ENCODE measurements at places on chromosomes 4 and X.
A peak's percentile ranks its signal among the peaks of the same experiment; 100 is the strongest.

DNA sequence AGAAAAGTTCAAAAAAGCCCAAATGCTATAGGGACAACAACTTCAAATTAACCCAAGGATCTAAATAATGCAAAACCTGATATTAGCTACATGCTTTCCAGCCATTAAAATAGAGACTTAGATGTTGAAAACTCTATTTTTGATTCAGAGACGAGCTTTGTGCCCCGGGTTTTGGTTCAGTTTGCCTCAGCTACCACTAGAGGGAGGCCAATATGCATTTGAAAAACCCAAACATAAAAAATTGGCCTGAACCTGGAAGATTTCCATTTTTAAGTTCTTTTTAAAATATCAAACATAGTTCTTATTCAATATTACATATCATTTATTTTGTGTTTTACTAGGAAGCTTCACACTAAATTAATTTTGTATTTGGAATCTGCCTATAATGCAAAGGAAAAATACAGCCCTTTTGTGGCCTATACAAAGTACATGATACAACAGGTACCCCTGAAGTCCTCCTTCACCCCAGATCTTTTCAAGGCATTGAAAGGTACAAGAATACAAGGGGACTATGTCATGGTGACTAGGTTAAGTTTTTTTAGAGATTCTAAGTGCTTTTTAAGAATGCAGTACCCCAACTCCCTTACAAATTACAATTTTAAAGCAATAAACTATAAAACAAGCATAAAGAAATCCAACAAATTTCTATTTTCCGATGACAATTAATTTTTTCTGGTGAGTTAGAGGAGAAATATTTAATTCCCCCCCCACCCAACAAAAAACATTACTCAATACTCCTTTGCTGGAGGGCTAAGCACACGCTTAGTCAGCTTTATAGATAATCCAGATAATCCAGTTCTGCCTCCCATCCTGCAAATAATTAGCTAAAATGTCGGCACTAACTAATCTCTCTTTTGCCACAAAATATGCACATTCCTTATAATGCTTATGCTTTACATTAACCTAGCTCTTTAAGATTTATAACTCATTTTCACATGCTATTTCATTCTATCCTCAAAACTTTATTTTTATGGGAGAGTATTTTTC, 97.7 kb upstream of the PTPN13 start:
- DNase-seq: peak; percentile 61

DNA sequence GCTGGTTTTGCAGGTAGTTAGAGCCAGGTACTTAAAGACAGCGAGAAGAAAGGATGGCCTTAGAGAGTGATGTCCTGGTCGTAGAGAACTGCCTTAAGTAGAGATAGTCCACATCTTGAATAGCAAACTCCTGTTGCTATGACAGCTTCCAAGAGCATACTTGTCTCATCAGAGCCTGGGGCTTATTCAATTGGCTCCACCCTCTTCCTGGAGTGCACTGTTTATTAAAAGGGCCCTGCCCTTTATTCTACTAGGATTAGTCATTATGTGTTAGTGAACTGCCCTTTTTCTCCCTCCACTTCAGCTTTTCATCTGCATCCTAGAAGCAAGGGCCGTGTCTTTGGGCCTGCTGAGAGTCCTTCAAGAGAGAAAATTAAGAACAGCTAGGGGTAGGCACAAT, 94.5 kb upstream of the EOLA2 start:
- DNase-seq: peak; percentile 1

- no peak for DNase-seq
These were observed 103.6 kb upstream of the ADGRG2 start for GRCh38 chrX:19225909-19226308.

- DNase-seq: peak; percentile 23
These were observed 723 bp downstream of the NKX6-1 start for GRCh38 chr4:84498203-84498934.

DNA sequence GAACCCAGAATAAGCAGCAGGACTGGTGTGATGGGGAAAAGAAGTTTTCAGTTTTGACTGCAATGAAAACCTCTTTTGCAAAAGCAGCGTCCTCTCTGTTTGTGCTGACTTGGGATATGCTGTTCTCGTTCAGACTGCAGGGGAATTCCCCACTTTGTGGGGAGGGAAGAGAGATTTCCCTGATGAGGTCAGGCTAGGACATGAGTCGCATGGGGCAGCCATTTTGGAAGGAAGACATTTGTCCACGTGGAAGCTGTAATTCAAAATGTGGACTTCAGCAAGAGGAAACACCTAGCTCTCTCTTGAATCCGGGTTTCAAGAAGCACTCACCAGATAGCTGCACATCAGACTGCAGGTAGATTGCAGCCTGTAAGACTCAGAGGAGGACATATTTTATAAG, 39.3 kb downstream of the ING2 start:
- DNase-seq: no peak

DNA sequence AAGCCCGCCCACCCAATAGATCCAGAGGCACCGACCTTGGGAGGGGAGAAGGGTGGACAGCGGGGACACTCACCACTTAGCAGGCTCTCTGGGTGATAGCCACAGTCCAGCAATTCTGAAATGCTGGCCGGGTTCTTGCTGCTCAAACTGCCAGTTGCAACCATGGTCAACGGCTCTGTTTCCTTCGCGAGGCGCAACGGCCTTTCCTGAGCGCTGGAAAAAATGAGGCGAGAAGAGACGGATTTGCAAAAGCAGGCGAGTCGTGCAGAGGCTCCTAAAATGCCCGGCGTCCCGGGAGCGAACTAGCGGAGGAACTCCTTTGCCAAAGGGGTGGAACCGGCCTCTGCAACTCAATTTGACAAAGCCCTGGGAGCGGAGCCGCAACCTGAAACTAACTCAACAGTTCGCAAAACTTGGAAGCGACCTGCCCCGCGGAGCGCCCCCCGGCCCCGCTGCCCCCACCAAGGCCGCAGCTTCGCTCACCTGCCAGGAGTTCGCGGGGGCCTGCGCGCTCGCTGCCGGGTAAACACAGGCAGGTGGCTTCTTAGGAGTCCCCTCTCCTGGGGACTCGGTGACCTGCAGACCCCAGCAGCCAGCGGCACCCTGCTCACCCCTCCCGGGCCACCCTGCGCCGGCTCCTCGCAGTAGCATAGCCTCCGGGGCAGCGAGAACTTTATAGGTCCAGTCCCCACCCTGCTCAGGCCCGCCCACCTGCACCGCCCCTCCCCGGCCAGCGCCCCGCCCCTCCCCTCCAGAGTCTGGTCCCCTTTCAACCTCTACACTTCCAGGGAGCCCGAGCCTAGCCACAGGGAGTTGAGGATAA, at the start of gene DDIT4L:
TSS of gene DDIT4L (minus strand) at position 649 of the 823 bp plus-strand sequence. CDS start at position 164, 485 bp downstream.
- DNase-seq: peak; percentile 50

DNA sequence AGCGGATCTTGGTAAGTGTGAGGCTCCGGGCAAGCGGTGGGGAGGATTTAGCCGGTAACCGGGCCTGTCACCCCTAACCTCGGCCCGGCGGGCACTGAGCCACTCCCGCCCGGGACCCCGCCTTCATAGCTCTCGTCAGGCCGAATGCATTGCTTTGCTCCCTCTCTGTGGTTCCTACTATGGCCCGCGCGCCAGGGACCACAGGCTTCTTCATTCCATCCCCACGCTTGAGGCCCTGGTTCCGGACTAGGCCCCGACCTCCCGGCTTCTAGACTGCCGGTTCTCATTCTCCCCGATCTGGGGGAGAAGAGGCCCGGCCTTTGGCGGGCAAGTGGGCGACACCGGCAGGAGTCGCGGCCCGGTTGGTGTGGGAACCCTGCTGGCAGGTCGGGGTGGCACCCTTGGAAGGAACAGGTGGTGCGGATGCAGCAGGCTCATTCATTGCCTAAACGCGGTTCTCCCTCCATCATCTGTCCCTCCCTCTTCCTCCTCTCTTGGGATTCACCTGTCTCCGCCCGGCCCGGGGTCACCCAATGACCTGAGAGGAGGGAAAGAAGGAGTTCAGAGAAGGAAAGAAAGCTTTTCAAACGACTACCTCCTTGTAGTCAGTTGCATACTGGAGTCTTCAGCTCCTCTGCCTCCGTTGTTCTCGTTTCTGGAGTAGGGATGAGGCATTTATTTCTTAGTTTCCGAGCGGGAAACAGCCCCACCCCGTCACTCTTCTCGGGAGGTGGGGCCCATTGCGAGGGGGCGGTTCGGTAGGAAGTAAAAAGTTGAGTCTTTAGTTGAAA, at the start of gene NDUFC1:
TSS of gene NDUFC1 (minus strand) at position 657 of the 791 bp plus-strand sequence. CDS start 6,679 bp downstream, outside the sequence.
- peak; percentile 54 for DNase-seq

DNA sequence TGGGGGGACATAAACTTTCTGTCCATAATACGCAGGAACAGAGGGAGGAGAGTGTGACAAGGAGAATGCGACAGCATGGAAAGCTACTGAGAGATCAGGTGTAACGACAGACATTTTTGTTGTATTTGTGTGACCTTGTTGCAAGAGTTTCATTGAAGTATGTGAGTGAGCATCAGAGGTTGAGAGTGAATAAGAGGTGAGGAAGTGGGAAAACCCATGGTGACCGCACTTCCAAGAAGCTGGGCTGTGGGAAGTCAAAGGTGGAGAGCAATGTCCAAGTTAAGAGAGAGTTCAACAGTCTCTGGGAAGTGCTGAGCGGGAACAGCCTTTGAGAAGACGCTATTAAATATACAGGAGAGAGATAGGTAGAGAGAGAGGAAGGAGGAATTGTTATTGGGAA, 76.4 kb upstream of the PGRMC2 start:
- DNase-seq: no peak

DNA sequence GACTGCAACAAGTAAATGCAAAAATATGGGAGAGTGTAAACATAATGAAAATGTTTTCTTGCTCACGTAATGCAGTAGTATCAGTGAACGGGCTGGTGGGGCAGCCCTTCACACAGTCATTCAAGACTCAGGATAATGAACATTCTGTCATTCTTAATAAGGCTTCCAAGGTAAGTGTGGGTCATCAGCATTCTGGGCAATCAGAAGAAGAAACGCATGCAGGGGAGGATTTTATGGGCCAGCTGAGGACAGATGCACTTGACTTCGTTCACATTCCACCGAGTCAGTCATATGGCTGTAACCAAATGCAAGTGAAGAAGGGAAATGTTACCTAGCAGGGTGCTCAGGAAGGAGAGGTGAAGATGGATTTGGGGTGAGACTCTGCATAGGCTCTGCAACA, 68.0 kb upstream of the MAP9 start:
- DNase-seq: no peak

DNA sequence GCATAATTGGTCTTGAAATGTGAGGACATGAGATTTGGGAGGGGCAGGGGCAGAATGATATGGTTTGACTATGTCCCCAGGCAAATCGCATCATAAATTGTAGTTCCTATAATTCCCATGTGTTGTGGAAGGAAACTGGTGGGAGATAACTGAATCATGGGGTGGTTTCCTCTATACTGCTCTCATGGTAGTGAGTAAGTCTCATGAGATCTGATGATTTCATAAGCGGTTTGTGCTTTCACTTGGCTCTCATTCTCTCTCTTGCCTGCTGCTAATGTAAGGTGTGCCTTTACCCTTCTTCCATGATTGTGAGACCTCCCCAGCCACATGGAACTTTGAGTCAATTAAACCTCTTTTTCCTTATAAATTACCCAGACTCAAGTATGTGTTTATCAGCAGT, 2595.9 kb downstream of the PCDH7 start:
- no peak for DNase-seq

- no peak for DNase-seq
These were observed 163.3 kb downstream of the MID1 start for GRCh38 chrX:10457092-10457491.

- no peak for DNase-seq
These were observed 7.8 kb downstream of the ZCCHC4 start for GRCh38 chr4:25320336-25320735.

- no peak for DNase-seq
These were observed 71.5 kb downstream of the ARHGEF9 start for GRCh38 chrX:63713526-63713925.

DNA sequence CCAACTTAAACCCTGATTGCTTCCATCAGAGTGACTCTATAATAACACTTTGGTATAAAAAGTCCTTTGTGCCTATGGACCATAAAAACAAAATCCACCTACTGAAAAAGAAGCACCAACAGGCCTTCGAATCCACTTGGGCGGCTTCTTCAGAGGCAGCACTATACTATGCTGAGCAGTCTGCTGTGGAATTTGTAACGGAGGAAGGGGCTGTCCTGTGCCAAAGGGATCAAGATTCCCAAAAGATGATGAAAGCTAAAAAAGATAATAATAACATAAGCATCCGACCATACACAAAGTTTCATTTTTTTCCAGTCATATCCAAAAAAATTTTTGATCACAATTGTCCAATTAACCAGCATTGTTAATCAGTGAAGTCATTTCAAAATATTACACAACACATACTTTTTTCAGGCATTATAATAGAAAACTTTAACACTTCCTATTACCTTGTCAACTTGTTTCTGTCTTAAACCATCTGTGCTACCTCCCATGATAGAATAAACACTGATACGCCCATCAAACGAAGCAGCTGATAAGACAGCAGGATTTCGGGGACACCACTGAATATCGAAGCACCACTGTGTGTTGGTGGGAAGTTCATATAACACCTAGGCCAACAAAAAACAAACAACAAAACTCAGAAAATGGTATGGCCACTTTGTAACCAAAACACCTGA, 24.1 kb downstream of the SEC31A start:
- no peak for DNase-seq

- DNase-seq: peak; percentile 23
These were observed 151.8 kb downstream of the CCNG2 start for GRCh38 chr4:77308843-77309242.

- DNase-seq: no peak
These were observed 2.0 kb upstream of the FBXW7 start for GRCh38 chr4:152537881-152538280.

DNA sequence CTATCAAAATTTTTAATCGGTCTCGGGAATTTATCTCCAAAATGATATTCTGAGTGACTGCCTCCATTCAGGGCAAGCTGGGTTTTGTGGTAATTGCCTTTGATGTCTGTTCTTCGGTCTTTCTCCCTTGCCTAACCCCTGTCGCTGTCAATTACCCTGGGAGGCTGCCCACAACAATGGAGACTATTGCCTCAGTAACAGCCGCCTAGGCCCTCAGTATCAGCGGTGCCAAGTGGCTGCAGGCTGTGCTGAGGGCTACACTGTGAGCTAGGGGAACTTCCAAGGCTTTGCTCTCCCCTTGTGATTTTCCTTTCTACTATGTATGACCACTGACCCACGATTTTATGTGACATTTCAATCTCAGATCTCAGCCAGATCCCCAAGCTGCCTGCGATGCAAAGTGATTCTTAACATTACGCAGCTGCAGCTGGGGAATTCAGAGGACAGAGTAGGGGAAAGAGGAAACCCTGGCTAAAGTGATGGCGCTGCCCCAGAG, 36.3 kb upstream of the REST start:
- DNase-seq: no peak

GRCh38 chr4:188008377-188008776, 12.8 kb downstream of the ZFP42 start:
- DNase-seq: peak; percentile 30

GRCh38 chrX:130224810-130225209, 43.9 kb downstream of the ZNF280C start:
- no peak for DNase-seq

- no peak for DNase-seq
These were observed 112.8 kb downstream of the PPA2 start for GRCh38 chr4:105361053-105361452.

GRCh38 chr4:72422416-72422815, 146.6 kb downstream of the ADAMTS3 start:
- DNase-seq: no peak

GRCh38 chr4:164748375-164748774, 5.6 kb upstream of the SMIM31 start:
- DNase-seq: peak; percentile 30

GRCh38 chr4:87848622-87849351, 16.0 kb downstream of the MEPE start:
- peak; percentile 76 for DNase-seq

All from LoVo (cell line).